ENCODE measurements at places on chromosomes 11 and 22.
A peak's percentile ranks its signal among the peaks of the same experiment; 100 is the strongest.

DNA sequence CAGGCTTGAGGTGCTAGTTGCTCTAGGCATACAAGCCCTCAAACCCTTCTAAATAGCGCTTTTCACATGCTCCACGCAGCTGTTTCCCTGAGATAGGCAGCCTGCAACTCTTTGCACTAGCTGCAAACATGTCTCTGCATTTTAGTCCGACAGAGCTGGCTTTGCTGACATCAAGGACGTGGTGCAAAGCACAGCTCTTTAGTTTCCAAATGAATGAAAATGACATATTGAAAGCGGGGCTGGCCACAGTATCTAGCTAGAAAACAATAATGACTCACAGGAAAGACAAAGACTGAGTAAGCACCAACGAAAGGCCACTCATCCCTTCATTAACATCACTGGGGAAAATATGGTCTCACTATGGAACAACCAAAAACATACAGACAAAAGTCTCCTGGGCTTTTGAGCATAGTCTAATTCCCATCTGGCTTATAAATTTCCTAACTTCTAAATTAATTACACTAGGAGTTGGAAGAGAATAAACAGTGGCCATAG, 15.3 kb upstream of the ZC3H12C start:
- peak; percentile 13 for DNase-seq

GRCh38 chr11:58787903-58788302, 56.2 kb upstream of the GLYAT start:
- no peak for DNase-seq

- DNase-seq, result no peak
Observed at GRCh38 chr11:38710262-38710661, 2112.2 kb upstream of the RAG2 start.

- DNase-seq, result no peak
Observed at GRCh38 chr11:69013009-69013951, at the start of gene MRGPRF. TSS of gene MRGPRF (minus strand) at chr11:69013246. CDS start at chr11:69009901, 3,345 bp downstream.

DNA sequence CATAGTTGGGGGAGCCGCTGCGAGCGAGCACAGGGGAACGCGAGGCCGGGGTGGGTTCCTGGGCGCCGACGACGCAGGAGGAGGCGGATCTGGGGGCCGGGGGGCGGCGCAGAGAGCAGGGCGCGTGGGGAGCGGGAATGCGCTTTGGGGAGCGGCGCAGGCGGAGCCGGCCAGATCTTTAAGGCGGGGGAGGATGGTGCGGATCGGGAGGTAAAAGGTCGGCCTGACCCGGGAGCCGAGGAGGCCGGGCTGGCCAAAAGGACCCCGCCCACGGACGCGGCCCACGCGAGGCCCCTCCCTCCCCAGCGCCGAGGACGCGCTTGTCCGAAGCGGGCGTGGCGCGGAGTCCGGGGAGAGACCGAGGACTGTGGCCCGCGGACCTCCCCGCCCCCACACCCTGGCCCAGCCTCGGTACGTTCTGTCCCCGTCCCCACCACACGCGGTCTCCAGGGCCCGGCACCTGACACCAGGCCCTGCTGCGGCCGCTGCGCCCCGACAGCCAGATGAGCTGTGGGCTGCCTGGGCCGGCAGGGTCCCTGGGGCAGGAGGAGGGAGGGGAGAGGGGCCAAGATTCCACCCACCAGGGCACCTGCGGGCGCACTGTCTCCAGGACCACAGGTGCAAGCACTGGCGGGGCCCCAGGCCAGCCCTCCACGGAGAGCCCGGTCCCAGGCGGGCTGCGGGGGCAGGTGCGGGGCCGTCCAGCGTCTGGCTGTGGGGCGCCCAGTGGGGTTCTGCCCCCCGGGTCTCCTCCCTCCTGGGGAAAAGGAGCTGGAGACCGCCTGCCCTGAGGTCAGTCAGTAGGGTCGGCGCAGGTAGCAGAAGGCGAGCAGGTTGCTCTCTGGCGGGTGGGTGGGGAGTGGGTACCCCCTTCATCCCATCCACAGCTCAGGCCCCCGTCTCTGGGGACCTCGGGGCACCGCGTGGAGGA, 10.9 kb downstream of the PIM3 start:
- no peak for DNase-seq

GRCh38 chr11:108235633-108236032, 12.8 kb downstream of the ATM start:
- no peak for DNase-seq

DNA sequence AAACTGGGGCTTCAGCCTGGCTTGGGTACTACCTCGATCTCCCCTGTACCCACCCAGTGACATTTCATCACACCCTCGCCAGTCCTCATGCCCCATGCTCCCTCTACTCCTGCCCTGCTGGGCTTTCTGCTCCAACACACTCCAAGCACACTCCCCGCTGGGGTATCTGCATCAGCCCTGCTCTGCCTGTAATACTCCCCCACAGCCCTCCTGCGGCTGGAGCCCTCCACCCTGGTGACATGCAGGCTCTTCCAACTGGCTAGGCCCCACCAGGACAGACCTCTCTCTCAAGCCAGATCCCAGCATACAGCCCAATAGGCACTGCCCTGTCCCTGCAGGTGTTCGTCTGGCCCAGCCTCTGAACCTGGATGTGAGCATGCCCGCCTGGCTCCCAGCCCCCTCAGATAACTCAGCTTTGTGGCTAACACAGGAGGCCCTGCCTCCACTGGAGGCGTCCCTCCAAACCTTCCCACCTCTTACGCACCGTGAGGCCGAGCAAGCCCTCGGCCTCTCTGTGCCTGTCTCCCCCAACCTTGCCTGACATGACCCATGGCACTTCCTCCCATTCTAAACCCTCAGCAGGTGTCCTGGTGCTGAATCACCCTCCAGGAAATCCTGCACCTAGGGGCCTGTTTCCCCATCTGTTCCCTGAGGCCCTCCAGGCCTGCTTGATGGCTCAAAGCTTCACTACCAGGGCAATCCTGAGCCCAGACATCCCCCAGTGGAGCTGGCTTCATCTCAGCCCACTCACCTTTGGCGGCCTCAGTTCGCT, 33.5 kb upstream of the TXNRD2 start:
- no peak for DNase-seq

- no peak for DNase-seq
Observed at GRCh38 chr11:102971766-102972165, 16.2 kb upstream of the MMP13 start.

GRCh38 chr22:39448205-39449054, 8.4 kb upstream of the MGAT3 start:
- DNase-seq, result no peak

GRCh38 chr22:40620464-40621046, 16.0 kb downstream of the MRTFA start:
- no peak for DNase-seq

GRCh38 chr22:39332441-39333064, 13.1 kb upstream of the RPL3 start:
- no peak for DNase-seq

- DNase-seq, result no peak
Observed at GRCh38 chr11:11534981-11535380, 86.8 kb downstream of the GALNT18 start.

DNA sequence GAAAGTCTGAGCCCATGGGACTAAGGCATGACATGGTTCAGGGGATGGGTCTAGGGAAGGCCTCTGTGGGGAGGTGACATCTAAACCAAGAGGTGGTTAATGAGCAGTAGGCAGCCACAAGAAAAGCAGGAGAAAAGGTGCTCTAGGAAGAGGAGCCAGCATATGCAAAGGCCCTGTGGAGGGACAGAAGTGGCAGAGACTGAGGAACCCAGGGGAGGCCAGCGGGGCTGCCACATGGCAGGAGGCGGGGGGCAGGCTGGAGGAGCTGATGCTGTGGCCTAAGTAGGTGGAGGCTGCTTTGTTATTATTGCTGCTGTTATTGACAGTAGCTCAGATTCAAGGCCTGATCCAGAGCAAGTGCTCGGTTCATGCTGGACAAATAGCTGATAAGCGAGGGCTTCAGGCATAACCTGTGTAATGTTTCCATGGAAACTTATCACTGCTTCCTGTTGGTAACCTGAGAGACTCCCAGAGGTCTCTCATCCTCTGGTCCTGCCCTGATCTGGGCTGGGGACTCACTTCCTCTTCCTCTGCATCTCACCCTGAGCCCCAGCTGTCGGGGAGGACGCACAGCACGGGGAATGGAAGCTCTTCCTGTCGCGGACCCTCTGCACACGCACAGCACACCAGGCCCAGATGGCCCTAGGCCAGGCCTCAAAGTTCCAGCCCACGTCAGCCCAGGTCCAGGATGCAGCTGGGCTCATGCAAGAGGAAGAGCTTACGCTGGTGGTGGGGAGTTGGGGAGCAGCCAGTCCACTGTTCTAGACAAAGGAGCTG, 75.2 kb upstream of the TP53I11 start:
- peak; percentile 16 for DNase-seq

GRCh38 chr22:32887324-32887980, 85.9 kb downstream of the TIMP3 start:
- no peak for DNase-seq

DNA sequence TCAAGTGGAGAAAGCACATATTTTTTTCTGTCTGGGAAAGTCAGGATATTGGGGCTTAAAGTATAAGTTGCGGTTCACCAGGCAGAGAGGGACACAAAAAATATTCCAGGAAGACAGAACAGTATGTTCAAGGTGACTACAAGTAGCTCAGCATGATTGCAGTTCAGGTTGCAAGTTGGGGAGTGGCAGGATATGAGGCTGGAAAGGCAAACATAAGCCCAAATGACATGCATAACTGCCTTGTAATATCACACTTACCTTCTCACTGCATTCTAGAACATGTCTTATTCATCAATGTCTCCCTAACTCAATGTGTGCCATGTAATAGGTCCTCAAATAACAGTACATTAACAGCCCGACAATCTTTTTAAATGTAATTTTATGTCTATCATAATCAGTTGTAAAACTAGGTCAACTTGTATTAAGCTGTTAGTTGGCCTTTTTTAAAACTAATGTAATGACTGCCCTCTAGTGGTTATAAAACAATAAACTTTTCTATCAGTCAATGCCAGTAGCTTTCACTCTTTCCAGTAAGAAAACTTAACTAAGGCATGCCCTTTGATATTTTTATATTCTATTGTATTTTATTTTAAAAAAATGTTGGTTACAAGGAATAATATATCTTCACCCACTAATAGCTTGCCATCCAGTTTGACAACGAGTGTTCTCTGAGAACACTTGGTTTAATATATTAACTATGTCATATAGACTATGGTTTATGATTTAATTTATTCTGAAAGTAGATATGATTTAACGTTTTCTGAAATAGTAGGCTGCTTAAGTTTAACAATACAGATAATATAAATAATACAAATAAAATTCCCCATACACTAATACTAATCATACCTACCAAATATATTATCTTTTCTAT, 39.4 kb upstream of the CFAP300 start:
- DNase-seq, result peak; percentile 88

DNA sequence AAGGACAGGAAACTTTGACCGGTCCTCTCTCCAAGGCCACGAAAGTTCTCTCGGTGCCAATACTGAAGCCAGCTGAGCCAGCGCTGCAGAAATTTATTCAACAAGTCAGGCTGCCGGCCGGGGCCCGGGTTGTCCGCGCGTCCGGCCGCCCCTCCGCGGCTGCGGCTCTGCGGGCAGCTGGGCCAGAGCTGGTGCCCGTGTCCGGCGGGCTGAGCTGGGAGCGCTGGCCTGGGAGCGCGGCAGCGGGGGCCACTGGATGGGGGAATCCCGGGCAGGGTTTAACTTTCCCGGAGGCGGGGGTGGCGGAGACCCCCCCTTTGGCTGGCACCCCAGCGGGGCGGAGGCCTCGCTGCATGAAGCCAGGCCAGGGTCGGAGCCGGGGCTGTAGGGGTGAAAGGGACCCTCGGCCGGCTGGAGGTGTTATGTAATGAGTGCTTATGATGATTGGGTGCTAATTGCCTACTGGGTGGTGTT, 12.3 kb upstream of the CACNA1I start:
- DNase-seq, result no peak

GRCh38 chr22:50531546-50531961, 1.7 kb upstream of the TYMP start:
- no peak for DNase-seq

GRCh38 chr11:76677458-76677765, 6.9 kb upstream of the LRRC32 start:
- no peak for DNase-seq

- no peak for DNase-seq
Observed at GRCh38 chr11:32088117-32088941, 2.5 kb upstream of the RCN1 start.

Measured in HepG2 (cell line).